BJ (cell line): ENCODE measurements at places on chromosomes 3 and 15. TPM values are rescaled to one million over a fixed set of nuclear protein-coding genes. Genes with fewer than 3 reads are reported as not detected.

SPINT1 gene
- polyA plus RNA-seq: 0.22 and 1.1 TPM in 2 replicates

STRA6 gene
- 8.9 and 10.9 TPM in 2 replicates for polyA plus RNA-seq

RRP9 gene
- 16.5 and 23.4 TPM in 2 replicates for polyA plus RNA-seq

SEMA3G gene
- polyA plus RNA-seq: not detected in 2 replicates

ZIC4 gene
- polyA plus RNA-seq: 3.2 and 3.4 TPM in 2 replicates

IGF1R gene
- polyA plus RNA-seq: 21.2 and 36.2 TPM in 2 replicates

RPL39L gene
- polyA plus RNA-seq: 16.2 and 23.3 TPM in 2 replicates

USP19 gene
- polyA plus RNA-seq: 32.9 and 54.6 TPM in 2 replicates

DNA sequence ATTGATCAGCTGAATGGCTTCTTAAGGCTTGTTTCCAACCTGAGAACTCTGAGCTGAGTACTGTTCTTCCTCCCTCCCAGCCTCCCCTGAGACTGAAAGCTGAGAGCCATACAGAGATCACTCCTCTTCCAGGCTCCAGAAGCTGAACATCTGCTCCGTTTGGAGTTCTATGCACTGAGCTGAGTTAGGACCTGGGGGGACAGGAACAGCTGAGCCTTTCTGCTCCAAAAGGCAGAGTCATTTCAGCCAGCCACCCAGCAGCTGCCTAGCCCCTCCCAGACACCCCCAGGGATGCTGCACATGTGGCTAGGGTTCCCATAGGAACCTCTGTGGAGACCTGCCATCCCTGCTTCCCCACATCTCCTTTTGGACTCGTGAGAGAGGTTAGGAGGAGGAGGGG lies 64.2 kb upstream of the GLCE start:
- no peak for DNase-seq

GRCh38 chr3:96209699-96210098 lies 604.7 kb upstream of the EPHA6 start:
- DNase-seq: no peak

DNA sequence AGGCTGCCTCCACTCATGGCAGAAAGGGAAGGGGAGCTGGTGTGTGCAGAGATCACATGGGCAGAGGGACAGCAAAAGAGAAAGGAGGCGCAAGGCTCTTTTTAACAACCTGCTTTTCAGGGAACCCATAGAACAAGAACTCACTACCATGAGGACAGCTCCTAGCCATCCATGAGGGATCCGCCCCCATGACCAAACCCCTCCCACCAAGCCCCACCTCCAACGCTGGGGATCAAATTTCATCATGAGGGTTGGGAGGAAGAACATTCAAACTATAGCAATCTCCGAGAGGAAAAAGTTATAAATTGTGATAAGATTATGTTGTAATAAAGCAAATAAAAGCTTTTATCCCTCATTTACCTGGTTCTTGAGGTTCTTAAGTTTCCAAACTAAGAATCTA lies 84.7 kb upstream of the LMCD1 start:
- no peak for DNase-seq

GRCh38 chr3:172846103-172846561 lies 95.6 kb downstream of the ECT2 start:
- DNase-seq: no peak

GRCh38 chr15:80609512-80609946 lies 85.6 kb upstream of the ABHD17C start:
- DNase-seq: no peak

DNA sequence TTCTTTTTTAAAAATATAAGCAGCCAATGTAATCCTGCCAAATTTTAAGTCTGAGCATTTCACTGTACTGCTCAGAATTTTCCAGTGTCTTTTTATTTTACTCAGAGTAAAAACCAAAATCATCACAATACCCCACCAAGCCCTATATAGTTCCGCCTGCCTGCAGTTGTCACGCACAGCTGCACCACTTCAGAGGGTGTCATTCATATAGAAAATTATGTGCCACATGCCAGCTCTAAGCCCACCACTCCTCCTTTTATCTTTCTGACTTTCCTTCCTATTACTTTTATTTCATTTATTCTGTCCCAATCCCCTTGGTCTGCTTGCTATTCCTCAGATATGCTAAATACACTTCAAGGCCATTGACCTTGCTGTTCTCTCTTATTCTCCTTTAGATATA lies 233.1 kb upstream of the DPPA4 start:
- no peak for DNase-seq

- DNase-seq: no peak
Observed at GRCh38 chr3:122530164-122530563, 15.4 kb upstream of the KPNA1 start.

DNA sequence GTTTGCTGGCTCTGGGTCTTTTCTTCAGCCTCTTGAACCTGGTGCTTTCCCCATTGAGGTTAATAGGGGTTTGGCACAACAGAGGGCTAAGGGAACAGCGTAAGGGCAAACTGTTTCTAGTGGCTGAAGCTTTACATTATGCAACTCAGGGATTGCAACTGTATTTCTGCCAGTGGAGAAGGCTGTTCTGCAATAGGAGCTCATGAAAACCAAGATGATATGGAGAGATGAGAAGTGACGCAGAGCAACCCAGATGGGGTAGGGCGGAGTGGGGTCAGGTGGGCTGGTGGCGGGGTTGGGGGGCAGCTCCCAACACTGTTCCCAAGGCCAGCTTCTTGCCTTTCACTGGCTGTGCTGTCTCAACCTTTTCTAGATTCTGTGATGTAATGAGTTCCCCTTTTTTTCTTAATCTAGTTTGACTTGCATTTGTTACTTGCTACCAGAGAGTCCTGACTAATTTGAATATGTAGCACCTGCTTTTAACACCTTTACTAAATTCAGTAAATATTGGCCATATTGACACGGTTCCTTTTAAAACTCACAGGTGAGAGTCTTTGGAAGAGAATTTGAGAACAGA lies 7.2 kb downstream of the GXYLT2 start:
- DNase-seq: no peak

GRCh38 chr3:152038490-152038889 lies 165.0 kb downstream of the SUCNR1 start:
- no peak for DNase-seq

- no peak for DNase-seq
Observed at GRCh38 chr3:30343861-30344260, 262.5 kb upstream of the TGFBR2 start.

DNA sequence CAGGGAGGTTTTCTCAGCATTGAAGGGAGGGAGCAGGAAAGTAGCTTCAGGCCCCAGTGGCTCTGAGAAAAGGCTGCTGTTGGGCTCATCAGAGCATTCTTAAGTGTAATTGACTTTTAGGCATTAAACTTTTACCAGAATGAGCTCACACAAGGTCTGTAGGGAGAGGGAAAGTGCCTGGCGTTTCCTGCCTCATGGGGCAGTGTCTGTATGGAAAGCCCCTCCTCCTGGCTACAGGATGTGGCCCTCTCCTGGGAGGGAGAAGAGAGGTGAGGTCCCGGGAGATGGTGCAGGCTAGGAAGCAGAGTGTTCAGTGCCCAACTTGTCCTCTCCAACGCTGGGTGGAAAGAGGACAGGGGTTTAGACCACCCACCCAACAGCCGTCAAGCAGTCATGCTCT lies 21.3 kb upstream of the SCN10A start:
- DNase-seq: no peak

GRCh38 chr3:191634902-191635301 lies 173.9 kb downstream of the PYDC2 start:
- DNase-seq: no peak

DNA sequence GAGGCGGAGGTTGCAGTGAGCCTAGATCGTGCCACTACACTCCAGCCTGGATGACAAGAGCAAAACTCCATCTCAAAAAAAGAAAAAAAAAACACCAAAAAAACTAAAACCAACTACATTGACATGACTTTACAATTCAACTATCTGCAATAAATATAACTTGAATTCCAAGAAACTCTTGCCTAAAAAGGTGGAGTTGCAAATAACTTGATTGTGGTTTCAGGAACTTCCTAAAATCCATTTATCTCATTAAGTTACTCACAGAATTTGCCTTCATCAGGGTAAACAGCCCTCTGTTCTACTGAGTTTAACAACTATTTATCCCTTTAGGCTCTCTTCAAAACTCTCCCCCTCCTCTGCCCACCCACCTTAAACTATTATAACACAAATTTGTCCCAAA lies 2.7 kb upstream of the MAPK6 start:
- DNase-seq: no peak

DNA sequence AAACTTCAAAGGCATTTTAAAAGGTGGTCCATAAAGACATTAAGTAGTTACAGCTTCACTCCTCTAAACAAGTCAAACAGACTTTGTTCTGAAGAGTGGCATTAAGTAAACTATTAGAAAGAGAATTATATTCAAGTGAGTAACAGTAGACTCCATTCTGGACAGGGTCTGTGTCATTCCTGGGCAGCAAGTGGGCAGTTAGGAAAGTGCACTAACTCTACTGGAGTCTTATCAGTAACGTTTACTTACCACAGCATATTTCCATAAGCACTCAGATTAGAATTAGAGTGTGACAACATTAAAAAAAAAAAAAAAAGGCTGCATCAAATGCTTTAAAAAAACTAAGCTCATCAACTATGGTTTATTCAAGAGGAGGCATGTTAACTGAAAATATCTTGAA lies 10.6 kb downstream of the UBR1 start:
- DNase-seq: no peak

DNA sequence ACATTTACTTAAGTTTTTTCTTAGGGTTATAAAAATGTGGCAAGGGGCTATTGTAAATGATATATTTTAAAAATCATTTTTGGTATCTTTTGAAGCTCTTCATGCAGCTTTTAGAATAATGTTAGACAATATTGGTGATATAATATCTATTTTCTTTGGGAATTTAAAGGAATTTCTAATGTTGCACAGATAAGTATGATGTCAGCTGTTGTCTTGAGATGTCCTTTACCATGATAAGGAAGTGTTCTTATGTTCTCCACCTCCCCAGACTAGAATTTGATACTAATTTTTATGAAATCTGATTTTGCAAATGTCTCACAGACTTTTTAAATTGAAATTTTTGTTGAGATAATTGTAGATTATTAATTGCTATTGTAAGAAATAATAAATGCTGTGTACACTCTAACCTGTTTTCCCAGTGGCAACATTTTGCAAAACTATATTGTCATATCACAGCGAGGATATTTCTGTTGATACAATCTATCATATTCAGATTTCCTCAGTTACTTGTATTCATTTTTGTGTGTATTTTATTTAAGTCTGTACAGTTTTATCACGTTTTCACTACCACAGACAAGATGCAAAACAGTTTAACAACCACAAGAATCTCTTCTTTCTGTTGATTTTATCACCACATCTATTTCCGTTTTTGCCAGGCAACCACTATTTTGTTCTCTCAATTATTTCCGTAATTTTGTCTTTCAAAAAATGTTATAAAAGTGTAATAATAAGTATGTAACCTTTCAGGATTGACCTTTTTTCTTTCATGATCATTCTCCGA lies 55.4 kb downstream of the SPRED1 start:
- no peak for DNase-seq

GRCh38 chr15:33941279-33942063 lies 26.8 kb upstream of the CHRM5 start:
- DNase-seq: no peak

GRCh38 chr3:65200310-65200970 lies 512.6 kb upstream of the ADAMTS9 start:
- no peak for DNase-seq

- peak; percentile 50 for DNase-seq
Observed at GRCh38 chr15:64883997-64884511, 27.6 kb upstream of the ANKDD1A start.

DNA sequence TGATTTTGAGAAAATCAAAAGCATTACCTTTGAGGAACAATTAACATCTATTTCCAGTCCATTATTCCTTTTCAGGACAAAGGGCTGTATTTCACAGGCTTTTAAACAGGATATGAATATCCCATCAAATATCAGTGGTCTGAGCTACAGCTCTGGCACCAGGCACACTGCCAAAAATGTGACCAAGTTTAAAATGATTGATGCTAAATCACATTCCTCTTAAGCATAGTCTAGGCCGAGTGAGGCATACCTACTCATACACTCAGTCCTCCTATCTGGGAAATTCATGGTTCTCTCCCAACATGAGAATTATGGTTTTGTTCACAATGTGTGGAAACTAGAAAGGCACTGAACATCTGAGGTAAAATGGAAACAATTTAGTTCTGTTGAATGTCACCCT lies 683.5 kb downstream of the TUSC7 start:
- no peak for DNase-seq

GRCh38 chr3:149245738-149246451 lies 24.3 kb upstream of the CP start:
- peak; percentile 38 for DNase-seq

GRCh38 chr3:114034787-114035545 lies 21.4 kb downstream of the CCDC191 start:
- peak; percentile 4 for DNase-seq

DNA sequence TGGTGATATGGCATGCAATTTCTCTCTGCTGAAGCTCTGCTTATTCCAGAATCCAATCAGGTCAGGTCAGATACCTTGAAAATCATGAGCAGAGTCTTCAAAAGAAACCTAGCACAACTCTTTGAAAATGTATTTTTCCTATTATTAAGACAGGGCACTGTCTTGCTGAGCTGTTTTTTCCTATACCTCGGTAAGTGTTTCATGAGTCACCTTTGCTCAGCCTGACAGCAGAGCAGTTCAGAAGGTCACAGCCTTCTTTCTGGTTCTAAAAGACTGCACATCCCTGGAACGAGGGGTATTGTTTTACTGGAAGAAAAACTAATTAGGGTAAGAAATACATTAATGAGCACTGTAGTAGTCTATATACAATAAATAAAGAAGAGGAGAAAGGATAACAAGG lies 422.0 kb downstream of the SOX2 start:
- DNase-seq: no peak

DNA sequence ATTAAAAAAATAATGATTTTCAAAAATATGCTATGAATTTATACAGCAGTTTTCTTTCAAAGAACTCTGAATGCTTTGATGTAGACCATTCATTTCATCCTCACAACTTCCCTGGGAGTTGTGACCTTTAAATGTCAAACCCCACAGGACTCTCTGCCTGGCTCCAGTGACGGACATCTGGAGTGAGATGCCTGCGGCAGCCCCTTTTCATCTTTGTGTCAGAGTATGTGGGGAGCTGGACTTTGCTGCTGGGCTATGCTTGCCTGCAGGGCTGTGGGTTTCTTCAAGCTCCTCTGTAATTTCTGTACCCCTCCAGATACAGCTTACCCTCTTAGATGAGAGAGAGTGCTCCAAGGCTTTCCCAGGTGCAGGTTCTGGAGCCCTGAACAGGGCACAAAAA lies 70.6 kb upstream of the RASGRP1 start:
- DNase-seq: no peak

DNA sequence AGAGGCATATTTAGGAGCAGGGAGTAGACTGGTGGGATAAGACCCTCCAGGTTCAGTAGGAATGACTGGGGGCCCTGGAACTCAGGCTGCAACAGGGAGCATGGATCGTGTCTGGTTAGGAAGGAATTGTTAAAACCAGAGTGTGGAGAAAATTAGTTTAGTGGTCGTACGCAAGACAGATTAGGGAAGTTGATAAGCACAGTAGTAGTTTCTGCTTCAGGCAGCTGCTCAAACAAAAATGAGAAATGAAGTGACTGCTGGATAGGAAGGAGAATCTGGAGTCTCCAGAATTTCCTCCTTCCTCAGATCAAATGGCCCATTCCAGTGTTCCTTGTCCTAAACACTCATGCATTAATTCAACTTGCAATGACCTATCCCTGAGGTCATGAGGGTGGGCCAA lies 11.2 kb downstream of the MYD88 start:
- no peak for DNase-seq
